ENCODE measurements at places on chromosomes 5 and 9.

DNA sequence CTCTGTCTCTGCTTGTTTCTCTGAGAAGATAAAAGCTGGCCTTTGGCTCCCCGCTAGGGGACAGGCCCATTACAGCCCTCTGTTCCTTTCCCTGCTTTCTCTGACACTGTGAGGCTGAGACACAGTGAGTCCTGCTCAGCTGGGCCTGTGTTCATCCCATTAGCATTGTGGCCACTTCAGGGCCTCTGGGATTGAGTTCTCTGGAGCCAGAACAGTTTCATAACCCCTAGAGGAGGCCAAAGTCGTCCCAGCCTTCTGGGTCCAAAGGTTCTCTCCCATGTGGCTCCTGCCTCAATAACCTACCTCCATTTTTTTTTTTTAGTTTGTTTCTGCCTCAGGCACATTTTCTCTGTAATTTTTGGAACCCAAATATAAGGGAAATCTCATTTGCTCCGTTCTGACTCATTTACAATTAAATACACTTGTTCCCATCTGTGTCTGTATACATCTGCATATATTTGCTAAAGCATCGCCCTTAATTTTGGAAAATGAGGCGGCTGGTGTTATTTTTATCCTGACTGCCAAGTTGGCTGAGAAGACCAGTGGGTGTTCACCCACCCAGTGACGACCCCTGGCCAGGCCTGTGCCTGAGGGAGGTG, 27.3 kb upstream of the CTNNA1 start:
- no peak for DNase-seq

DNA sequence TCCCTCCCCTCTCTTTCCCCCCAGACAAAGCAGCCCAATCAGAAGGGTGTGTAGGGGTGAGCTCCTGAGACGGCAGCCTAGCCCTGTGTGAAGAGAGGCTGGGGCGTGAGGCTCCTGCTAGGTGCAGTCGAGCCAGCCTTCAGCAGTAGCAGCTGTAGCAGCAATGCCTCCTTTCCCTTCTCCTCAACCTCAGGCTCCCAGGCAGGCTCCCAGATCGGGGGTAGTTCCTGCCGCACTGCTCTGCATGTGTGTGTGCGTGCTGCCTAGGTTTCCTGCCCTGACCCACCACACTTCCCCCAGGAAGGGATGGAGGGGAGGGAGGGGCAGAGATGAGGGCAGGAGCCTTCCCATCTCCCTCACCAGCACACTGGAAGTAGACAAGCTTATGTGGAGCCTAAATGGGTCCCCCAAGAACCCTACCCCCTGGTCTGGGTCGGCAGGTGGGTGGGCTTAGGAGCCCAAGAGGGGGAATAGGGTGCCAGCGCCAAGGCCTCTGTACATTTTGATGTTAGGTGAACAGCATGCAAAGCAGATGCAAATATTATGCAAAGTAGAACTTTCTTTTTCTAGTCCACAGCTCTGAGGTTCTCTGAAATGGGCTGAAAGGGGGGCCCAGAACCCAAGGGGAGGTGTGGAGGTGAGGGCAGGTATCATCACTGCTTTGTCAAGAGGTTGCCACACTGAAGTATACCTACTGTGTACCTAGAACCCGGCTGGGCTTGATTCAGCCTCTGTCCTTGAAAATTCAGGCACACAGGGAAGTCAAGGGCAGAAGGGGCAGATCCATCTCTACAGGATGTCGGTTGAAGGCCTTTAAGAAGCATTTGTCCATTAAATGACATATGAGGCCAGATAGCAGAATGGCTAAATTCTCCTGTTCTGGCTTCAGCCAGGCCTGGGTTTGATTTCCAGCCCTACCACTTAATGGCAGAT, 57.8 kb downstream of the CXXC5 start:
- no peak for DNase-seq

DNA sequence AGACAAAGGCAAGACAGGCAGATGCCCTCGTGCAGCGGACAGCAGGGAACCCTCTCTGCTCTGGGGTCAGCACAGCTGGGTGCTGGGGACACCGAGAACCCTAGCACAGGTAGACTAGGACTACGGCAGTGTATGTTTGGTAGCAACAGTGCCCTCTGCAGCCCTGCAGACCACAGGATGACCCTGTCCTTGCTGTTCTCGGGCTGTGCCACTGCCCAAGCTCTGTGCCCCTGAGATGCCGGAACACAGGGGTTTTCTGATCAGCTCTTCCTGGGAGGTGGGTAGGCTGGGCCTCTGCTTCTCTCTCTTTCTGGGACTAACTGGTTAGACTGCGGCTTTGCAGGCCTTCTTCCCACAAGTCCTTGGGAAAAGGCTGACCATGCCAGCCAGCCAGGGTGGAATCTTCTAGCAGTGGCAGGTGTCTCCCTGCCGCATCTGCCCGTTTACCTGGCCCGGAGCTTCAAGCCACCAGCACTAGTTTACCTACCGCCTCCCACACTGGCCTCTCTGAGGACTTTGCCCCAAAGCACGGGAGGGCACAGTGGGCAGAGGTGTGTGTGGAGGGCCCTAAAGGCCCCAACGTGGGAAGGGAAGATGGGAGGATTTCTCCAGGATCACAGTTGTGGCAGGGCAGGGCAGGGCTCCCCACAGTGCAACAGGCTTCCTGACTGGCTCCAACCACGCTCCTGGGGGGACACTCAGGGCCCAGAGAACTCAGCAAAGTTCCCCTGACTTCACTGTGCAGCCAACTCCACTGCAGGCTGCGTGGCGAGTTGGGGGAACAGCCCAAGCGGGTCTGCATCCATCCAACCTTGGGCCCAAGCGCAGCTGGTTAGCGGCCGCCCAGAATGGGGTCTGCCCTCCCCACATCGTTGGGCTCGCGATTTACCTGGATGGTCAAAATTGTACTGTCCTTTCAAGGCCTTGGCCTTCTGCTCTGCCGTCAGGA, 1.2 kb downstream of the UCK1 start:
- DNase-seq = no peak

GRCh38 chr9:117777823-117778222, 73.6 kb downstream of the TLR4 start:
- no peak for DNase-seq

DNA sequence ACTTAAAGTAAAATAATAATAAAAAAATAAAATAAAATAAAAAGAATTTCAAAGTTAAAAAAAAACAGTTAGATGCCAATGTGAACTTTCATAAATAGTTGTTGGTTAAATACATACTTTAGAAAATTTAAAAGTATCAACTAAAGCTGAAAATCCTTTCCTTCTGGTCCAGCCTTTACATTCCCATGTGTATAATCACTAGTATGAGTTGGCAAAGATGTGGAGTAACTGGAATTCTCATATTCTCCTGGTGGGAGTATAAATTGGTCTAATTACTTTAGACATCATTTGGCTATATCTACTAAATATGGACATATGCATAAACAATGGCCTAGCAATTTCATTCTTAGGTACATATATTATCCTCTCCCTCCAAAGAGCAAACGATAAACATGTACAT, 619.9 kb downstream of the PTPRD start:
- no peak for DNase-seq

DNA sequence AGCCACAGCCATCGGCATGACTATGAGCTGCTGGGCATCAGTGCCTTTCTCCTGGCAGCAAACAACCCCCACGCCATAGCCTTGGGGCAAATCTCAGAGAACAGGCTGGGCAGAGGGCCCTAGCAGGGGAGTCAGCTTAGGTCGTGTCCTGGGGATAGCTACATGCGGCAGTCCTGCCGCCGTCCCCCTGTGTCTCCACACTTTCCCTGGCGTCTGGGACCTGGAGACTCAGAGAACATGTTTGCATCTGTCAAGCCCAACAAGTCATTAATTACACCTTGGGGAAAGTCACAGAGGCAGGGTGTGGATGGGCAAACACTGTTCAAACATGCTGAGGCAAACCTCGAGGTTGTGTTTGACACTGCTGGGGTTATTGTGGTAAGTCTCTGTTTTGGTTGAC, 123.6 kb downstream of the C5orf15 start:
- no peak for DNase-seq

DNA sequence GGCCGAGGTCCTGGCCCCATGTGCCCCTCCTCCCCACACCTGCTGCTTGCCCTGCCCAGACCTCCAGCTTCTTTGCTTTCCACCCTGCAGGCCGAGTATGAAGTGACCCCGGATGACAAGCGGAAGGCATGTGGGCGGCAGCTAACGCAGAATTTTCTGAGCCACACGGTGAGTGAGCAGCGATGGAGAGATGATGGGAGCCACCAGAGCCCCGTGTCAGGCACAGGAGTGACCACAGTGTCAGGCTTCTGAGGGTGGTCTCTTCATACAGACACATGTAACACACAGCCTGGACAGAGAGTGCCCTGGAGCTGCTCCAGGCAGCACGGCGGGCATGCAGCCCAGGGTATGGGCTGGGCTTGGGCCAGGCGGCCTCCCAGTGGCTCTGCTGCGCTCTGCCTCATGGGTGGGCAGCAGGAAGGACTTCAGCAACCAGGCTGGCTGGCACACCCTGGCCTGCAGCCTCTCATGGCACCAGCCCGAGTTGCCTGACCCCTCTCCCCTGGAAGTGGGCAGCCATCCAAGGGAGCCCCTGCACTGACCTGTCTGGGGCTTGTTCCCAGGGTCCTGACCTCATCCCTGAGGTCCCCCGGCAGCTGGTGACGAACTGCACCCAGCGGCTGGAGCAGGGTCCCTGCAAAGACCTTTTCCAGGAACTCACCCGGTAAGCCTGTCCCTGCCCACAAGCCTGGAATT, 5.8 kb downstream of the GRK6 start:
- DNase-seq = no peak

GRCh38 chr5:125017796-125018195, 271.4 kb upstream of the ZNF608 start:
- no peak for DNase-seq

GRCh38 chr5:135458921-135459331, 6.8 kb upstream of the TIFAB start:
- DNase-seq = no peak

DNA sequence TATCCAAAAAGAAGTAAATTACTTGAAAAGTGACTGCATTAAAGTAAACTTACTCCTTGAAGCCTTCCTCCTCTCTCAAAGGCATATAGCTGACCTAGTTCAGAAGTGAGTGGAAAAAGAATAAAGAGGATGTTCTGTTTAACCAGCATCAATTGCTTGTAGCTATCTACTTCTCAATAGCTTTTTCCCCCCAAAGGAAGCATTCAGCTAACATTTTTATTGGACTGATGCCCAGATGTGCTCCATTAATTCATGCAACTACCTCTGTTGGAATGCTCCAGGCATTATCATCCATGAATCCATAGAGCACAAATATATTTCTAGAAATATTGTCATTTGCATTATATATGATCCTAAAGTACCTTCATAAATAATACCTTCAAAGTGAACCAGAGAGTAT, 132.8 kb downstream of the RASEF start:
- no peak for DNase-seq

- no peak for DNase-seq
These were observed 104.2 kb downstream of the SNX18 start for GRCh38 chr5:54621709-54622108.

- DNase-seq = no peak
These were observed 16.7 kb upstream of the SCGB3A1 start for GRCh38 chr5:180607861-180608571.

Data from stimulated activated CD4-positive, alpha-beta T cell treated with anti-CD3 and anti-CD28 coated beads, TNF-alpha, amount 100 ng/mL, for 4 hours (primary cell).